Spinal cord (tissue), 10 donors: ENCODE measurements at places on chromosomes 16 and 17.

DNA sequence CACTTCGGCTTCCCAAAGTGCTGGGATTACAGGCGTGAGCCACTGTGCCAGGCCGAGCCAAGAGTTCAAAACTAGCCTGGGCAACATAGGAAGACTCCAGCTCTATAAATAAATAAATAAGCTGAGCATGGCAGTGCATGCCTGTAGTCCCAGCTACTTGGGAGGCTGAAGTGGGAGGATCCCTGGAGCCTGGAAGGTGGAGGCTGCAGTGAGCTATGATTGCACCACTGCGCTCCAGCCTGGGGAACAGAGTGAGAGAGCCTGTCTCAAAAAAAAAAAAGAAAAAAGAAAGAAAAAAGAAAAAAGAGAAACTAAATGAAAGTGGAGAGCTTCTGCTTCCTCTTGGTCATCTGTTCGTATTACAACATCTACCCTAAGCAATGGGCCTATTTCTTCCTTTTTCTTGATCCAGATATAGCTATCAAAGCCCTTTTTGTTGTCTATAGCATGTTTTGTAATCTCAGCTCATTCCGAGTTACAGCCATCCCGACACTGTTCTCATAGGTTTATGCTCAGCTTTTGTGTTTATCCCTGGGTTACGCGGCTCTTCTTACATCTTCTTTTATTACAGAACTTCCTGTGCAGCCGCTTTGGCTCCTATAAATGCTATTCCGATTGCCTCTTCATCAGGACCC is 14.1 kb upstream of the MAPK3 start:
- no peak for DNase-seq

DNA sequence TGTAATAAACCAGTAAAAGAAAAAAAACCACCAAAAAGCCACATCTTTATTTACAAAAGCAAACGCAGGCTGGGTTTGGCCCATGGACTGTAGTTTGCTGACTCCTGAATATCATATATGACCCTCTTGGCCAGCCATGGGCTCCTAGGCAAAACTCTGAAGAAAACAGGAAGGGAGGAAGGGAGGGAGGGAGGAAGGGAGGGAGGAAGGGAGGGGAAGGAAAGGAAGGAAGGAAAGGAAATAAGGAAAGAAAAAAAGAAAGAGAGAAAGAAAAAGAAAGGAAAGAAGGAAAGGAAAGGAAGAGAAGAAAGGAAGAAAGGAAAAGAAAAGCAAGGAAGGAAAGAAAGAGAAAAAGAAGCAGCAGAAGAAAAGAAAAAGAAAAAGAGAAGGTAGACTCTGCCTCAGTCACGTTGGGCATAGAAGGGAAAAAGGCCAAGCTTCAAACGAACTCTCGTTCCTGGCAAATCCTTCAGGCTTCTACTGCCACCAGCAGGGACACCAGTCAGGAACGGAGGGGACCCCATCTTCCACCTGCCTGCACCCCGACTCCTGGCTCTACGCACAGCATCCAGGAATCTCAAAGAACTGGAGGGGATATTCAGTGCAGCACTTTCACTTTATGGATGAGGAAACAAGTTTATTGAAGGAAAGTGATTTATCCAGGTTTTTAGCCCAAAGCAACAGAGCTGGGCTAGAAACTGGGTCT is 22.1 kb downstream of the CDC42EP4 start:
- DNase-seq, result no peak

DNA sequence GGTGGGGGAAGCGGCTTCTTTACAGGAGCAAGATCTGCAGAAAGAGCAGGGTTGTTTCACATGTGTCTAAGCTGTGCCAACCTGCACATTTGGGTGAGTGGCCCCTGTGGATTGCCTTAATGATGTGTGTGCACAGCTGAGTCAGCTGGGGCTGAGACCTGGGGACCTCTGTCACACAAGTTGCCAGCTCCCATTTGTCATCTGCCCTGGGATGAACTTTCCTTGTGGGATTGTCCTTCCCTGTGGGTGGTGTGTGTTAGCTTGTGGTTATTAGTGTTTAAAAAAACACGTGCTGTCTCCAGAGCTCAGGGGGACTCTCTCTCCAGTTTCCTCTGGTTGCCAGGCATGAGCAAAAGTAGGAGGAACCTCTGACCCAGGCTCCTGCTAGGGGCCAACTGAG is 400.5 kb upstream of the CCL2 start:
- DNase-seq, result no peak

DNA sequence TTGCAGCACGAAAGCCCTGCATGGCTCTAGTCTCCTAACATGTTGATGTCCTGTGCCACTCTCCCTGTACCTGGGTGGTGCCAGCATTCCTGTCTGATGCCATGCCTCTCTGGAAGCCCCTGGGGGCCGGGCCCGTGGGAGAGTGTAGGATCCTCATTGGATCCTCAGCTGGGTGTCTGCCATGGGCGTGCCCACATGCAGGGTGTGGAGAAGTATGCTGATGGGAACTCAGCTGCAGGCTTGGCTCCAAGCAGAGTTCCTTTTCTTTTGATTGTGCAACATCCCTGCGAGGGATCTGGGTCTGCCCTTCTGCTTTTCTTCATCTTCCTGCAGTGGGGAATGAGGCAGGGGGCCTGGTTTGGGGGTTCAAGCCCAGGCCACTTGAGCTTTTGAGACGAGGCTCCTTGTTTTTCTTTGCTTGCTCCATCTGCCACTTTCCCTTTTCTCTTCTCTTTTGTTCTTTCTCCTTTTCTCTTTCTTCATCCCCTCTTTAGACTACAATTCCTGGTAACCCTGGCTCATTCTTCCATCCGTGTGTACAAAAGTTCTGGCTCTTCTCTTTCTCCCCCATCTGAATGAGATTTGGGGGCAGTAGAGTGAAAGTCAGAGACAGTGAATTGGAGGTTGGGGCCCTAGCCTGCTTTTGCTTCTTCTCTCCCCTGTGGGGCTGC is 32.9 kb downstream of the KSR1 start:
- no peak for DNase-seq

GRCh38 chr16:11401161-11402050 is 56.1 kb downstream of the RMI2 start:
- no peak for DNase-seq

DNA sequence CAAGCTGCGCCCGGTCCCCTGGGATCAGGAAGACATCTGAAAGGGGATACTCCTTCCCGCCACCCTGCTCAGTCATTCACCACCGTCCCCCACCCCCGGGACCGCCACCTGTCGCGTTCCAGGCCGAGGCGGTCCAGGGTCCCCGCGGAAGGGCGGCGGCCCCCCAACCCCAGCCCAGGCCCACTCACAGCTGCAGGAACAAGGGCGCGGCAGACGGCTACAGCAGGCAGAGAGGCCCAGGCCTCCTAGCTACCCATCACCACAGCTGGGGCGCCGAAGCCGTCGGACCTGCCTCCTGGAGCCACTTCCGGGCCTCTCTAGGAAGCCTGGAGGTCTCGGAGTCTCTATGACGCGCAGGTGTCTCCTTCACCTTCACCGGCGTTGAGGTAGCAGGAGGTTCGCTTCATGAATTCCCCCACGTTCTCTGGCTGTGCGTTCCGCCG is at the start of gene SDR42E1:
Gene SDR42E1, minus strand, starts transcription at position 272 of the 443 bp plus-strand sequence. CDS start 10,612 bp downstream, outside the sequence.
- DNase-seq, result no peak

GRCh38 chr16:3841729-3842508 is 38.6 kb downstream of the CREBBP start:
- DNase-seq, result no peak

DNA sequence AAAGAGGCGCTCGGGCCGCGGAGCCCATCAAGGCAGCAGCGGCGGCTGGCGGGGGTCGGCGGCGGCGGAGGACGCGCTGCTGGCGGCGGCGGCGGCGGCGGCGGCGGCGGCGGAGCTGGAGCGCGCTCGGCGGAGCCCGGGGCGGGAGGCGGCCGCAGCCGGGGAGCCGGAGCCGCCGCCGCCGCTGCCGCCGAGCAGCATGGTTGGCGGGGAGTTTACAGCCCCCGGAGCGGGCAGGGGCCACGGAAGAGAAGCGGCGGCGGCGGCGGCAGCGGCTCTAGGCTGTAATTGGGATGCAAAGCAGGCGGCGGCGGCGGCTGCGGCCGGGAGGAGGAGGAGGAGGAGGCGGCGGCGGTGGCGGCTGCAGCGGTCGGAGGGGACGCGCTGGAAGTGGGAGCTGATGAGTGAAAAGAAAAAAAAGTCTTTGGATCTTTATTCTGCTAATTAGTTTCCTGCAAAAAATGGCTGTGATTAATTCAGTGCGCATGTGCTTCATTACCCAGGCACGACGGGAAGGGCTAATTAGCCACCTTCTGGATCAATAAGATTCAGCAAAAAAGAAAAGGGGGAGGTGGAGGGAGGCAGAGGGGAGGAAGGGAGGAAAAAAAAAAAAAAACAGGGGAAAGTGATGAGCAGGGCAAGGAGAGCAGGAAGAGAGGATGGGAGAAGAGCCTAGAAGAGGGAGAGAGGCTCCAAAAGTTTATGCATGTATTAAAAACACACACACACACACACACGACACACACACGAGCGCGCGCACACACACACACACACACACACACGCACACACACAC is 10.9 kb upstream of the ZFHX3 start:
- peak; percentile 93 for DNase-seq

DNA sequence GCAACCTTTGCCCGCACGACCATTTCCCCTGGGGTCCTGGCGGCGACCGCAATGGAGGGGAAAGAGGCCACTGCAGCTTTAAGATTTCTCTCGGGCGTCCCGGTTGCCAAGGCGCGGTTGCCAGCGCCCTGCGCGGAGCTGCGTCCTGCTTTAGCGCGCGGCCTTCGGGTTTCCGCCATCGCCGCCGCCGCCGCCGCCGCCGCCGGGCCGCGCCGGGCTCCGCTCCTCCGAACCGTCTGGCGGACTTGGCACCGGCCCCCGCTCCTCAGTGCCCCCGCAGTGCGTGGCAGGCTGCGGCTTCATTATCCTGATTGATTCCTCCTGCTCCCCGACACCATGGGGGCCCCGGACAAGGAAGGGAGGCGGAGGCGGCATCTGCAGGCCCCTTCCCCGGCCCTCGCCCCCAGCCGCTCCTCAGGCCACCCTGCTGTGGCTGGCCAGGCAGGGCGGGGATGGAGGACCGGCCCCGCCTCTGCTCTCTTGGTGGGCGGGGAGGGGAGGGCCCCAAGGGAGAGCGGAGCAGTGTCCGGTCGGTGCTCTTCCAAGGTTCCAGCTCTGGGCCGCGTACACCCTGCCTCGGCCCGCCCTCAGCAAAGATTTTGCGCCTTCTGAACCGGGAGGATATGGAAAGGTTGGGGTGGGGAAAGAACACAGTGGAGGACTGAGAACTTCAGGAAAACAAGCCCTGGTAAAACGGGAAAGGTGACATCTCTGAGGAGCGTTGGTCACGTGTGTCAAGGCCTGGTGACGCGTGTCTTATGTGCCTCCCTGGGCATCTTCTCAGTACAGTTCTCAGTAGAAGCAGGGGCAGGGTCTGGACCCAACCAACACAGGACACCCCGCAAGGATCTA is 34.0 kb downstream of the NEUROD2 start:
- no peak for DNase-seq

GRCh38 chr16:729768-730665 is 3.1 kb downstream of the HAGHL start:
- DNase-seq, result no peak

DNA sequence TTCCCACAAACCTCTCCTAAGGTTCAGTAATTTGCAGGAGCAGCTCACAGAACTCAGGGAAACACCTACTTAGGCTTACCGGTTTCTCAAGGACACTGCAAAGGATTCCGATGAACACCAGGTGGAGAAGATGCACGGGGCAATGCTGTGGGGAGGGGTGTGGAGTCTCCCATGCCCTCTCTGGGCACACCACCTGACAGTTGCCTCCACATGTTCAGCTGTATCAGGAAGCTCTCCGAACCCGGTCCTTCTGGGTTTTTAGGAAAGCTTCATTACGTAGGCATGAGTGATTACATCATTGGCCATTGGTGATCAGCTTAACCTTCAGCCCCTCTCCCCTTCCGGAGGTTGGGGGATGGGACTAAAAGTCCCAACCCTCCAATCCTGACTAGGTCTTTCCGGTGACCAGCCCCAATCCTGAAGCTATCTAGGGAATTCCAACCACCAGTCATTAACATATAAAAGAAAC is 21.6 kb downstream of the C17orf58 start:
- no peak for DNase-seq
